ENCODE measurements at places on chromosomes 6 and 20.

GRCh38 chr20:16173044-16173443, 400.2 kb downstream of the KIF16B start:
- no peak for DNase-seq

GRCh38 chr20:39270837-39271604, 308.9 kb downstream of the DHX35 start:
- DNase-seq, result no peak

- no peak for DNase-seq
Measured at GRCh38 chr6:11762794-11763459, 15.7 kb downstream of the ADTRP start.

DNA sequence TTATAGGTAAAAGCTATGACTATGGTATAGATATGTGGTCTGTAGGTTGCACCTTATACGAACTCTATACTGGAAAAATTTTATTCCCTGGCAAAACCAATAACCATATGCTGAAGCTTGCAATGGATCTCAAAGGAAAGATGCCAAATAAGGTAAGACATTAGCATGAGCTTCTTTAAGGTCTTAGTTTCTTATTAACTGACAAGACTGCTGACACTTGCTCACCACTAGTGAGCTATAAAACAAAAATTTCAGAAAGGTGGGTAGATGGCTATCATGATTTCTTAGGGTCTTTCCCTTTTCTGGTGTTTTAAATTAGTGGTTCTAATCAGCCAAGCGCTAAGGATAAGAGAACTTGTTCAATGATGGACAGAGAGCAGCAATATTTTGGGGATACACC, 21.9 kb downstream of the FAM217A start:
- no peak for DNase-seq

DNA sequence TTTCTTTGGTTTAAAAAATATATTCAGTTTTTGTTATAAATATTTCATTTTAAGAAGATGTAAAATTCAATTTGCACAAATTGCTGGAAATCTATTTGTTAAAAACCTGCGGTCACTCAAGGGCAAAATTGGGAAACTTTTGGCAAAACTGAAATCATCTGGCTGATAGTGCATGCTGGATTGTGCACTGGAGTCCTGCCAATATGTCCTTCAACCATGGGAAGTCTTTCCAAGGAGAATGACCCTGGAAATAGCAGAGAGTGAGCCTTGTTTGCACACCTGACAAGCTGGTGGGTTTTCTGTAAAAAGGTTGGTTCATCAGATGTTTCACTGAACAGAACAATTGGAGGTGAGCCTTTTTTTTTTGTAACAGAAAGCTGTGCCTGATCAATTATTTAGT, 413.5 kb downstream of the BTBD3 start:
- DNase-seq, result no peak

- DNase-seq, result no peak
Measured at GRCh38 chr6:138944412-138944811, 43.6 kb downstream of the REPS1 start.

DNA sequence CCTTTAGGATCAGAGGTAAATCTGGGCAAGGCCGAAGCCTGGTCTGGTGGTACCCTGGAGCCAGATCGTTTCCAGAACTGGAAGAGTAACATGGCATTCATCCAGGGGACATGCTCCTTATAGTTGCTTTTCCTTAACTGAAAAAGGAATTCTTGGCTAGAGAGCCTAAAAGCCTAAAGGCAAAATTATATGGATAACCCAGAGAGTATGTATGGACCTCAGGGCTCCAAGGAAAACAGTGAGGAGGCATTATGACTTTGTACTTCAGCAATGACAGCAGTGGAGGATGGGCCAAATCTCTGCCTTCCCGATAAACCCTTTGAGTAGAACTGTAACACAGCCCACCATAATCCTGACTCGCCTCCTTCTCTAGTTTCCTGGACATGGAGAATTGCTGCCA, 29.3 kb downstream of the ARHGAP18 start:
- DNase-seq, result no peak

DNA sequence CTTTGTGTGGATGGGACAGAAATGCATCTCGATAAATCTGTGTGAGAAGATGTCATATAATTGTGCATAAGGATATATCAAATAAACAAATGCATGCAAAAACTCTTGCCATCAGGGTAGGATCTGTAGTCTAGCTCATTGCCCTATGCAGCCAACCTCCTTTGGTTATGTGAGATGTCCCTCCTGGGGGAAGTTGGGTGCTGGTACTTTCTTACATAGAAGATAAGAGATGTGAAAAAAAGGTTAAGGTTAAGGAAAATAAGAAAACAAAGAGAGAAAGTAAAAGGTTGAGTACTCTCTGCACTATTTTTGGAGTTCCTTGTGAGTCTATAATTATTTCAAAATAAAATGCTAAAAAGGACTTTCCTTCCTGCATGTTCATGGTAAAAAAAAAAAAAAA, 30.4 kb downstream of the ZDHHC14 start:
- no peak for DNase-seq

- DNase-seq, result no peak
Measured at GRCh38 chr6:121791396-121792315, 356.2 kb downstream of the GJA1 start.

- DNase-seq, result no peak
Measured at GRCh38 chr6:149061930-149062329, 255.6 kb upstream of the TAB2 start.
